ENCODE measurements at places on chromosomes 1 and 21.

DNA sequence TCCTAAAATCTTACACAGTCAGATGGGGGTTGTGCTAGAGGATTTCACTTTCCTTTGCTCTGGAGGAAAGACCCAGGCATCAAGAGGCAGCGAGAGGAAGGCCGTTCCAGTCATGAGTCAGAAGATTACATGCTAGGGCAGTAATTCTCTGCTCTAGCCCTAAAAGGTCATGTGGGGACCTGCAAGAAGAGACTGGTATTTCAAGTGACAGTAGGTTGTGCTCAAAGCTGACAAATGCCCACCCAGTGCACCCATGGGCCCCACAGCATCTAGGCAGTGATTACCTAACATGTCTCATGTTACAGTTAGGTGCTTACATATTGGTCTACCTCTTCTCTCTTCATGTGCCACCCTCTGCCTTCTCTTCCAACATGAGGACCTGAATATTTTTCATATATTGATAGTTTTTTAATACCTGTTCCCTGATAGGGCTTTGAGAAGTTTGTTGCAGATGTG lies 99.7 kb upstream of the BEND5 start:
- DNase-seq = no peak

DNA sequence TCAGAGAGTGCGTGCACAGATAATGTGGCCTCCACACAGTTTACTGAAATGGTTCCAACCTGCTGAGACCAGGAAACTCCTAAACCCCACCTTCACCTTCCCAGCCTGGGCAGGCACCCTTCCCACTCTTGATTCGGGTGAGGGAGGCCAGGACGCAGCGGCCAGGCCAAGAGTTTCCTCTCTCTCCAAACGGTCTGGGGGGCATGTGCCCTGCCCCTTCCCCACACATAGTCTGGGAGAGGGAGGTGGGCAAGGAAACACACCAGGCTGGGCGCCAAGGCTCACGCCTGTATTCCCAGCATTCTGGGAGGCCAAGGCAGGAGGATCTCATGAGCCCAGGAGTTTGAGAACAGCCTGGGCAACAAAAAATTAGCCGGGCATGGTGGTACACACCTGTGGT lies 9.6 kb downstream of the TNFRSF8 start:
- no peak for DNase-seq

DNA sequence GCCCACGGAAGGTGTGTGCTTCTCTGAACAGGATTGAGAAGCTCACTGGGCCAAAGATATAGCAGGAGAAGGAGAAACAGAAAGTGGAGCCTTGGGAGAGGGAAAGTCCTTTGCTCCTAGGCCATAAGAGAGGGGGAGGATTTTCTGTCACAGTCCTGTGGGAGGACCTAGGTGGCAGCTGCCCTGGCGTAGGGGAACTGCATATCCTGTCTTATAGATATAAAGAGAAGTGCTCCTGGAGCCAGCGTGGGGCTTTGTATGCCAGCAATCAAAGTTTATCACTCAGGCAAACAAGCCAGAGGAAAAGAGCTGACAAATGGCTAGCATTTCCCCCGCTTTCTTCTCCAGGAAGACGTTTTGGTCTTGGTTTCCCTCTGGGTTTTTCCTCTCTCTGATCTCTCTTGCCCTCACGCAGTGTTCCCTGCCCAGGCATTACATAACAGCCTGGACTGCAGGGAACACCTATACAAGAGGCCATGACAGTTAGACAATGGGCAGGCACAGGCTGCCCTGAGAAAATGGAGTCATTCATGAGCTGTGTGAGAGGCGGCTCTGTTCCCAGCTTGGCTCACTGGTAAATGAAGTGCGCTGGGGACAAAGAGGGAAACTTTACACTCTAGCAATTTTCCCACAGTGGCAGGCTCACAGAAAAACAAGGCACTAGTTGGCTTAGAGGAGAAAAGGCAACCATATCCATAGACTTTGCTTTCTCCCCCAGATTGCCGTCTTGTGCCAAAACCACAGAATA lies 52.5 kb upstream of the ZNF648 start:
- no peak for DNase-seq

DNA sequence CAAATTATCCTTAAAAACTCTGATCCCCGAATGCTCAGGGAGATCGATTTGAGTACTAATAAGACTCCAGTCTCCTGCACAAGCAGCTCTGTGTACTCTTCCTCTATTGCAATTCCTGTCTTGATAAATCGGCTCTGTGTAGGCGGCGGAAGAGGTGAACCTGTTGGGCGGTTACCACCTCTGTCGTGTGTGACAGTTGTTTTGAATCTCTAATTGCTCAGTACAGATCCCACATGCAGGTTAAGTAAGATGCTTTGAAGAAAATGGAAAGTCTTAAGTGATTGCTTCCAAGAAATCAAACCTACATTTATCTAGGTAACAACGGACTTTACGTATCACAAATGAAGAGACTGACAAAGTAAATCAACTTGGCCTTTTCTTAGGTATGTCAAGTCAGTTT lies 35.5 kb downstream of the COA6 start:
- DNase-seq = no peak

- DNase-seq = no peak
Observed at GRCh38 chr21:44927587-44928461, 7.1 kb upstream of the ITGB2 start.

DNA sequence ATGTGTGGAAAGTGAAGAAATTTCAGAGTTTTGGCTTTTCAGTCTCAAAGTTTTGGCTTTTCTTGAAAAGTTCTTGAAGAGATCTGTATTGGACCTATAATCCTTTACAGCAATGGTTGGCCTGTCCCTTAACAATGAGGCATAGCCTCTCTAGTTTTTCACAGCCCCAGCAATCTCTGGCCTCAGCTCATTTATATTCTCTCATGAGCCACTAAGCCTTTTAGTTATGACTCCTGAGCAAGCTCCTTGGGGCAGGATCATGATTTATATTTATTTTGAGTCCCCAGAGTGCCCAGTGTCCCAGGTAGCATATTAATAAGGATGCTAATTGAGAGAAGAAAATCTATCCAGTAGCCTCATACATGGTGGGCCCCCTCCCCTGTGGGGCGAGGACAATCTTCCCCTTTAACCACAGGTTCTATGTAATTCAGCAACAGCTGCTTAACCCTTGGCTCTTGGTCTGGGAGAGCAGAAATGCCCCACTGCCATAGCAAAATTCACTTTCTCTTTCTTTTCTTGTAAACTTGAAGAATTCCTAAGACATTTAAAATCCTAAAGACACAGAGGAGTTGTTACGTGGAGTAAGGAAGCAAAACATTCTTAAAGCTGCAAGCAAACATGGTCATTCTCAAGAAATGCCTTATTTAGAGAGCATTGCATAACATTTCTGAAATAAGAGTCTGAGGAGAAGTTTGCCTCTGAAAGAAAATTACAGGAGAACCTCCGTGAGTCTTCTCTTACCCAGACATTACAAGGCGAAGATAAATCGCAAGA lies 6.3 kb downstream of the NGF start:
- peak; percentile 77 for DNase-seq
